ENCODE measurements at places on chromosomes 1 and 21.

GRCh38 chr21:26969971-26970725, 3.3 kb upstream of the ADAMTS5 start:
- no peak for DNase-seq

GRCh38 chr1:45014321-45015028, 2.4 kb downstream of the UROD start:
- DNase-seq: peak; percentile 62

GRCh38 chr1:32869923-32870614, 643 bp downstream of the FNDC5 start:
- no peak for DNase-seq

DNA sequence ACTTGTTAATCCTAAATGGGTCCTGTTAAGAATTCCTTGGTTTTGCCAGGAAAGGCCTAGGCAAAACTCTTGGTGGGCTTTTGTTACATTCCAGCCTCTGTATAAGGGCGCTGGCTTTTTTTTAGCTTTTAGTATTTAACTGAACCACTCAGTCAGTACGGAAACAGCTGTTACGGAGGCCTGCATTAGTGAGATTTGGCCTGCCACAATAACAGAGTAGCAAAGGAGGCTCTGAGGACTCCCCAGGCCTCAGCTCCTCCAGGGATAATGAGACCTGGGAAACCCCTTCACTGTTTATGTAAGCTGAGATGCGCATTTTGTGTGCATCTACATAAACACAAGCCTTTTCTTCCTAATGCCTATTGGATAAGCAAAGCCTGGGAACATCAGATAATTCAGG, 210.2 kb downstream of the APP start:
- DNase-seq: no peak

- DNase-seq: no peak
Observed at GRCh38 chr1:114130846-114131525, 22.7 kb downstream of the SYT6 start.

DNA sequence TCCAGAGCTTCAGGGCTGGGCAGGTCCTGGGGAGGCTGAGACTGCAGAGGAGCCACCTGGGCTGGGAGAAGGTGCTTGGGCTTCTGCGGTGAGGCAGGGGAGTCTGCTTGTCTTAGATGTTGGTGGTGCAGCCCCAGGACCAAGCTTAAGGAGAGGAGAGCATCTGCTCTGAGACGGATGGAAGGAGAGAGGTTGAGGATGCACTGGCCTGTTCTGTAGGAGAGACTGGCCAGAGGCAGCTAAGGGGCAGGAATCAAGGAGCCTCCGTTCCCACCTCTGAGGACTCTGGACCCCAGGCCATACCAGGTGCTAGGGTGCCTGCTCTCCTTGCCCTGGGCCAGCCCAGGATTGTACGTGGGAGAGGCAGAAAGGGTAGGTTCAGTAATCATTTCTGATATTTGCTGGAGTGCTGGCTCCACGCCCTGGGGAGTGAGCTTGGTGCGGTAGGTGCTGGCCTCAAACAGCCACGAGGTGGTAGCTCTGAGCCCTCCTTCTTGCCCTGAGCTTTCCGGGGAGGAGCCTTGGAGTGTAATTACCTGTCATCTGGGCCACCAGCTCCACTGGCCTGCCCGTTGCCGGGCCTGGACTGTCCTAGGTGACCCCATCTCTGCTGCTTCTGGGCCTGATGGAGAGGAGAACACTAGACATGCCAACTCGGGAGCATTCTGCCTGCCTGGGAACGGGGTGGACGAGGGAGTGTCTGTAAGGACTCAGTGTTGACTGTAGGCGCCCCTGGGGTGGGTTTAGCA, 9.3 kb downstream of the MYBPH start:
- DNase-seq: no peak

DNA sequence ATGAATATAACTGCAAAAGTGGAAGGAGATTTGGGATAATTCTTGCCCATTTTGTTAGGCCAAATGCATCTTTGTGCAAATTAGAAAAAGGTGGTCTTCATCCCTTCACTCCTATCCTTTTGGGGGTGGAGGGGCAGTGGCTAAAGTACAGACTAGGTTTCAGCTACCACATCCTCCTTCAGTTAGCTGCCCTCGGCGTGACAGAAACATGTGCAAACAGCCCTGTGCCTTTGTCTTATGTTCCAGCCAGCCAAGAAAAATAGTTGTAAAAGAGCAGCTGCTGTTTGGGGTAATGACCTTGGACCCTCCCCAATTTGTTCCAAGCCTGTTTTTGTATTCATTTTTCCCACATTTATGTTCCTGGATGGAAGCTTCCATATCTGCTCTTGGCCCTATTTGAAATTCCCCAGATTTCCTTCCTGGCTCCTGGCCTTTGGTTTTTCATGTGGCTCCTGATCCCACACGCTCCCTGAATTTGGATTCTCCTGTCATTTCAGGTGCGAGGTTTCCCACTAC, 8.3 kb upstream of the LGALS8 start:
- no peak for DNase-seq

- no peak for DNase-seq
Observed at GRCh38 chr1:4851385-4852065, 197.1 kb downstream of the AJAP1 start.

DNA sequence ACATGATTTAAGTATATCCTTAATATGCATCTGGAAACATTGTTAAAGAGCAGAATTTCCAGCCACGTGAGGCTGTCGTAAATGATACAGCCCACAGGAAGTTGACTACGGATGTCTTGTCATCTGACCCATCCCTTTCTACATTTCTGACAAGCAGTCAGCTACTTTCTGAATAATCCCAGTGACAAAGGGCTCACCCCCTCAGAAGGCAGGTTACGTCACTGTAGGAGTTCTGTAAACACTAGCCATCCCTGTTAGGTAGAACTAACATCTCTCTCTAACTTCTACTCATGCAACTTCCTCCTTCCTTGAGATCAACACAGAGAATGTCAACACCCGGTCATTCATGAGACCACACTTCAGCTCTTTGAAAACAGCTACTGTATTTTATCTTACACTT, 259.2 kb downstream of the GREM2 start:
- no peak for DNase-seq

GRCh38 chr1:3531928-3532327, 77.5 kb downstream of the ARHGEF16 start:
- DNase-seq: no peak

DNA sequence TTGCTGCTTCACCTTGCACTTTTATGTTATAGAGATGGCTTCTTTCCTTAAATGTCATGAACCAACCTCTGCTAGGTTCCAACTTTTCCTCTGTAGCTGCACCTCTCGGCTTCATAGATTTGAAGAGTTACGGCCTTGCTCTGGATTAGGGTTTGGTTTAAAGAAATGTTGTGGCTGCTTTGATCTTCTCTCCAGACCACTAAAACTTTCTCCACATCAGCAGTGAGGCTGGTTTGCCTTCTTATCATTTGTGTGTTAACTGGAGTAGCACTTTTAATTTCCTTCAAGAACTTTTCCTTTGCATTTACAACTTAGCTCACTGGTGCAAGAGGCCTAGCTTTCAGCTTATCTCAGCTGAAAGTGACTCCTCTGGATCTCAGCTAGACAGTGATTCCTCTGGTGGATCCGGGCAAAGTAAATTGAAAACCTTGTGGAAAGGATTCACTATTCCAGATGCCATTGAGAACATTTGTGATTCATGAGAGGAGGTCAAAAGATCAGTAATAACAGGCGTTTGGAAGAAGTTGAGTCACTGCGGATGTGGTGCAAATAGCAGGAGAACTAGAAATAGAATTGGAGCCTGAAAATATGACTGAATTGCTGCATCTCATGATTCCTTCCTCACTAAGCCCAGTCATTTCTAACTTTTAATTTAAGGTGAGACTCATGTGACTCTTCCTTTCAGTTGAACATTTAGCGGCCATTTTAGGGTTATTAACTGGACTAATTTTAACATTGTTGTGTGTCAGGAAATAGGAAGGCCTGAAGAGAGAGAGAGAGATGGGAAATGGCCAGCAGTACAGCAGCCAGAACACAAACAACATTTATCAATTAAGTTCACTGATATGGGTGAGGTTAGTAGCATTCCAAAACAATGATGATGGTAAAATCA, 16.2 kb upstream of the RGS1 start:
- DNase-seq: no peak

All from stimulated activated CD8-positive, alpha-beta memory T cell treated with anti-CD3 and anti-CD28 coated beads, Interleukin-7, amount 100 ng/mL, for 1 hour (primary cell).